D721Med (cell line): ENCODE measurements at places on chromosomes 11 and 22.

GRCh38 chr11:115276191-115276590 is 228.0 kb downstream of the CADM1 start:
- no peak for DNase-seq

DNA sequence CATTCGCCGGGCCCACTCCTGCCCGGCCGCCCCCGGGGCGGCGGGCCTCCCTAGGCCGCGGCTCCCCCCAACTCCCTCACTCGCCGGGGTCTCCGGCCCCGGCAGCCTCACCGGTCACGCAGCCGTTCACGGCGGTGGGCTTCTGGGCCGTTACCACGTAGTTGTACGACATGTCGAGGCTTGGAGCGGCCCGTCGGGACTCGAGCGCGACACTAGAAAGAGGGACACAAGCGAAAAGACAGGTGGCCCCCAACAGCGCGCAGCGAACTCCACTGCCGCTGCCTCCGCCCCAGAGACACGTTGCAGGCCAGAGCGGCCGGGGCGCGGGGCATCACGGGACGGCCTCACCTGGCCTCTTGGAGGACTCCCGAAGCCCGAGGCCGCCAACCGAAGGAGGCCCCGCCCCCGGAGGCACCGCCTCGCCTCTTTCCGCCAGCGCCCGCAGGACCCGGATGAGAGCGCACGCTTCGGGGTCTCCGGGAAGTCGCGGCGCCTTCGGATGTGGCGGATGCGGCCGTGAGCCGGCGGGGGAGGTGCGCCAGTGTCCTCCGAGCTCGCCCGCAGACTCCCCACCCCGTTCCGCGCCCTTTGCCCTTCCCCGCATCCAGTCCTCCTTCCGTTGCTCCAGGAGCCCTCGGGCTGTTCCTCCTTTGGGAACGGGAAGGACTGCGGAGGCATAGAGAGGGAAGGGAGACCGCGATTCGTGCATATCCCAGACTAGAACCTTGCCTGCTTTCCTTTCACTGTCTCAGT is at the start of the genes DDB1 and TKFC:
Gene DDB1 (minus strand): TSS at position 309 of the 753 bp plus-strand sequence. CDS start 137 bp downstream, at position 172.
Gene TKFC (plus strand): TSS at position 432 of the 753 bp plus-strand sequence. CDS start 1,501 bp downstream, outside the sequence.
- peak; percentile 98 for DNase-seq

- DNase-seq, result no peak
These were observed 406.0 kb downstream of the CTTN start for GRCh38 chr11:70804139-70804837.

GRCh38 chr11:70540196-70540595 is 141.9 kb downstream of the CTTN start:
- DNase-seq, result no peak

GRCh38 chr11:17658211-17658610 is 61.2 kb upstream of the MYOD1 start:
- no peak for DNase-seq

DNA sequence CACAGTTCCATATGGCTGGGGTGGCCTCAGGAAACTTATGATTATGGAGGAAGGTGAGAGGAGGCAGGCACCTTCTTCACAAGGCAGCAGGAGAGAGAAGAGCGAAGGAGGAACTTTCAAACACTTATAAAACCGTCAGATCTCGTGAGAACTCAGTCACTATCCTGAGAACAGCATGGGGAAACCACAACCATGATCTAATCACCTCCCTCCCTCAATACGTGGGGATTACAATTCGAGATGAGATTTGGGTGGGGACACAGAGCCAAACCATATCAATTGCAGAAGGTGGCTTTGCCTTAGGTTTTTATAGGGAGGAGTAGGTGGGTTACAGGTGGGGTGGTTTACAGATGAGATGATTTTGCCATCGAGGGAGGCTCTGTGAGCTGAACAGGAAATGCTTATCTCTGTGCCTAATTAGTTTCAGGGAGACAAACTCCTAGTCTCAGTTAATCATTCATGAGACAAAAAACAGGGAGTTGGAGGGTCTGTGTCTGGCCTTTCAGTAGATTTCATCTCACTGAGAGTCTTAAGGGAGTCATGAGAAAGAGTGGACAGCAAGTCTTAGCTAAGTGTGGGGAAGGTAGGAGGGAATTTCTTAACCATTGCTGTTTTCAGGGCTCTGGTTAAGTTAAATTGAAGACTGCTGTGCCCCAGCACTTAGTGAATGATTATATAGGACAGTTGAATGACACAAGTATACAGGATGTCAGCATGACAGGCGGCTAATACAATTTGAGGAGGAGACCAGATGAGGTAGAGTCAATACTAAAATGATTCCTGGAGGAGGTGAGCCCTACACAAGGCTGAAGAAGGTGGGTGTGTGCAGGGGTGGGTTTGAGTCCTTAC is 47.7 kb downstream of the CWC15 start:
- DNase-seq, result no peak

- no peak for DNase-seq
These were observed 19.4 kb downstream of the SYTL2 start for GRCh38 chr11:85791409-85791990.

DNA sequence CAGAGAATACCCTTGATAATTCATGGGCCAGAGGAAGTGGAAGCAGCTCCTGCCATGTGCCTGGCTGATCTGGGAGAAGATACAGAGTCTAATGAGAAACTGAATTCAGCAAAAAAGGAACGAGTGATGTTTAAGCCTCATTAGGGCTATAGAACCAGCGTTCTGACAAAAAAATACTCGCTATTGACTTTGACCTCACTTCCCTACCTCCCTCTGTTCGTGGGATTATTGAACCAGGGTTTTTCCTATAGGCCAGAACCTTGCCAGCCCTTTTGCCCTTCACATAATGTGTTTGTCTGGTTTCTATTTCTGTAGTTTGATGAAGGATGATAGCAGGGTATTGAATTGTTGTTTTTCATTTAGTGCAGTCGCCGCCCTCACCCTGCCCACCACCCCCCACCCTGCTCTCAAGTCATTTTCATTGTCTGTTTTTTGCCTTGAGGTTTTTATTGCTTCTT is 7.6 kb upstream of the RBFOX2 start:
- DNase-seq, result no peak

GRCh38 chr11:24357620-24358410 is 139.0 kb upstream of the LUZP2 start:
- DNase-seq, result no peak

GRCh38 chr22:20438427-20438677 is 727 bp upstream of the SCARF2 start:
- DNase-seq, result peak; percentile 14

GRCh38 chr22:40525250-40525884 is 111.2 kb downstream of the MRTFA start:
- DNase-seq, result no peak

GRCh38 chr11:125974284-125974683 is 28.4 kb downstream of the VSIG10L2 start:
- no peak for DNase-seq

GRCh38 chr11:102026217-102026616 is 21.0 kb upstream of the CFAP300 start:
- DNase-seq, result no peak

DNA sequence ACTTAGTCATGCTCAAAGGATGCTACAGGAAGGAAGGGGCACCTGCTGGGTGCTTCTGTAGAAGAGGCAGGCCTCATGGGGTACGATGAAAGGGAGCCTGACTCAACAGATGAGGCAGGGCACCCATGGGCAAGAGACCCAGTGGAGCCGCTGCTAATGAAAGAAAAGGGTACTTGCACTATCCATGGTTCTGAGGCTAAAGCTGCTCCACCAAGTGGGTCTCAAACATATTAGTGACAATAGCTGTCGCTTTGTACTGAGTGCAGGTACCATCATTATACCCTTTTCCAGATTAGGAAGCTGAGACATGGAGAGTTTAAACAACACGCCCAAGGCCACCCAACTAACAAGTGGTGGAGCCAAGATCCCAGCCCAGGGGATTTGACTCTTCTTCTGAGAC is 127.5 kb upstream of the SERPIND1 start:
- no peak for DNase-seq

GRCh38 chr11:8192016-8192895 is 23.4 kb upstream of the RIC3 start:
- peak; percentile 81 for DNase-seq

- no peak for DNase-seq
These were observed 615 bp downstream of the FADS3 start for GRCh38 chr11:61890529-61891330.

- DNase-seq, result no peak
These were observed 28.9 kb upstream of the SHISAL1 start for GRCh38 chr22:44341431-44342346.

DNA sequence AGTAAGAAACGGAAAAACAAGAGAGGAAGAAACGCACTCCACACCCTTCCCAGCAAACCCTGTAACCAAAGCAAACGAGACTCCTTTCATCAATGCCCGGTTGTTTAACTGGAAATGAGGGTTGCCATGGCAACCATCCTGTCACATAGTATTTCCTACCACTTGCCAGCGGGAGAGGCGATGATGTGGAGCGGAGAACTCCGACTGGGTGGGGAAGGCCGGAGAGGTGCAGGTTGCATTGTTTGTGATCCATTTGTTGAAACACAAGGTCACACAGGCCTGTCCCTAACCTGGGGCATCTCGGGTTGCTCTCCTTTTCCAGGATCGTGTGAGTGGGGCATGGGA is 609.9 kb downstream of the BUD13 start:
- DNase-seq, result no peak

GRCh38 chr11:2434008-2434407 is 10.3 kb downstream of the TRPM5 start:
- DNase-seq, result no peak

DNA sequence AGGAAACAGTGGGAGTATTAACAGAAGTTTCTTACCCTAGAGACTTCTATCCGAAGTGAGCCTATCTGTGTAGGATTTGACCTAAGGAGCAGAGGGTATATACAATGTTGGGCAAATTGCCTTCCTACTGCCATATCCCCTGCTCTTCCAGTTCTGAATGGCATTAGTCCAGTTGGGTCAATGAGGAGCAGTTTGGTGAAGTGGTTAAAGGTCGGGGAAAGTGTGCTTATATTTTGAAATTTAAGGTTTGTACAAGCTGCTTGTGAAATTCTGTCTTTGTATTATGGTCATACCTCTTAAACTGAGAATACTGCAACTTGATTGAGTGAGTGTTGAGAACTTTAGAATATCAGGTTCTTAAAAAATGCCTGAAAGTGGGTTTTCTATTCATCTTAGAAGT is 1.7 kb downstream of the EI24 start:
- DNase-seq, result no peak

DNA sequence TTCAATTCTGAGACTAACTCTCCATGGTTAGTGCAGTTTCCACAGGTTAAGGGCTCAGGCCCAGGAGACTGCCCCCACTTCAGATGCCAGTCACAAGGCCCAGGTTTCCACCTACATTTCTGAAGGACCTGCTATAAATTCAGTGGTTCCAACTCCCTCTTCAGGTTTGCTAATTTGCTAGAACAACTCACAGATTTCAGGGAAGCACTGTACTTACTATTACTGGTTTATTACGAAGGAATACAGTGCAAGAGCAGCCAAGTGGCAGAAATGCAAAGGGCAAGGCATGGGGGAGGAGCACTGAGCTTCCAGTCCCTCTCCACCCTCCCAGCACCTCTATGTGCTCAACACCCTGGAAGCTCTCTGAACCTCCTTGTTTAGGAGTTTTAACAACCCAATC is 39.3 kb upstream of the SPON1 start:
- DNase-seq, result no peak

DNA sequence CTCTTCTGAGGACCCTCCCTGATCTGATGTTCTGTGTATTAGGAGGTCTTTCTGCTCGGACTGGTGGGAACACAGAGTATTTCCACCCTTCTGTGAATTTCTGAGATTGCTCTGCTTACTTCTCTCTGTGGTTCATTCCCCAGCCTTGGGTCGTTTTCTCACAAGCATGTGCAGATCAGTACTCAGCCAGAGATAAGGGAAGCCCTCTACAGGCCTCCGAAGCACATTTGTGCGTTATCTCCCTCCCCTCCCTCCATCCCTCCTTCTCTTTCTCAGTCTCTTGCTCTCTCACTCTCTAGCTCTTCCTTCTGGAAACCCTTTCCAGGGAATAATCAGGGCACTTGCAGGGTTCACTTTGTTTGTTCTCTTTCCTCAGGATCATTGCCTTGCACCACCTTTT is 35.2 kb upstream of the TUB start:
- no peak for DNase-seq
